ENCODE measurements at places on chromosomes 2 and 18. TPM values are rescaled to one million over a fixed set of nuclear protein-coding genes. Genes with fewer than 3 reads are reported as not detected.

- no peak for DNase-seq
Measured at GRCh38 chr2:44230378-44230777, 44.9 kb upstream of the SLC3A1 start.

GRCh38 chr2:128249555-128249954 is 69.1 kb downstream of the HS6ST1 start:
- DNase-seq, result no peak

DNA sequence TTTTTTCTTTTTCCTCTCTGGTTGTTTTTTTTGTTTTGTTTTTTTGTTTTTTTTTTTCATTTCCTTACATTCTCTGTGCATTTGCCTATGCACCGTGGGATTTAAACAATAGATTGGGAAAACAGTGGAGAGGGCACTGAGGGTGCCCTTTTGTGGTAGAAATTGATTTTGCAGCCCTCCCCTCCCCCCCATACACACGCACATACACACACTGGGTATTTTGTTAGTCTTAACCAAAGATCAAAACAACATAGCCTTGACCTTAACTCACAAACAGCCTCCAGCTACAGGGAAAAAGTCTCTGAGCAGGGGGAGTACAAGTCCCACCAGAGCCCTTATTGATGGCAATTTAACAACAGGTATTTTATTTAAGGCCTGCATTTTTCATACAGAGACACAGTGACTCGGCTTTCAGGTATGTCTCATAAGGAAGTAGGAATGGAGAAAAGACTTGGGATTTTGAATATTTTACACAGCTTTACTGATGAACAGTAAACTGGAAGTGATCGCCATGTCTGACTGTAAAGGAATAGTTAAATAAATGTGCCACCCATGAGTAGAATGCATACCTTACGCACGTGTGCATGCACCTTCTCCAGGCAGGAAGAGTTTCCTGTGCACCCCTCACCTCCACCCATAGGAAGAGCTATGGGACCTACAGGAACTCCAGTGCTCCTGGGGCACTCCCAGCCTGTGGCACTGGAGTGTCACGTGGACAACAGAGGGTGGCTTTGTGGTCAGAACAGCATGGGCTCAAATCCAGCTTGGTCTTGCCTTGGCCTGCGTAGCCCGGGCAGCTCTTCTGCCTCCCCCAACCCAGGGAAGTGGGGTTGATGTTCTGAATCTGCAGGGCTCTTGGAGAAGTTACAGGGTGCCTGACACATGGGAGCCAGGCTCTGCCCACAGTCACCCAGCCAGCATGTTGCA is 266.4 kb downstream of the ANAPC1 start:
- peak; percentile 26 for DNase-seq

DNA sequence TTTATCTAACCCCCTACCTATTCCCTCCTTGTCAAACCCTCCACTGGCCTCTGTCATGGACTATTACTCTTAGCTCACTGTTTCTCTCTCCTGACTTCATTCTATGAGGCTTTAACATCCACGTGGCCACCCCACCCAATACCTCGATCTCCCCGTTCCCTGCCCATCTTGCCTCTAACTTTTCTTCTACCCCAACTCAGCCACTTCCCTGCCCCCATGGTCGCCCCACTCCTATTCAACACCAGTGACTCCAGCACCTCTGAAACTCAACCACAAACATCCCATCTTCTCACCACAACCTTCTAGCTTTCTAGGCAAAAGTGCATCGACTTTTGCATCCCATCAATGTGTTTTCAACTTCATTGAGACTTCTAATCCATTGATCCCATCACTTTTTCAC is 94.2 kb upstream of the EPAS1 start:
- DNase-seq, result no peak

- DNase-seq, result no peak
Measured at GRCh38 chr2:2324565-2325101, 6.4 kb downstream of the MYT1L start.

- no peak for DNase-seq
Measured at GRCh38 chr2:173835726-173836125, 129.4 kb downstream of the SP3 start.

DNA sequence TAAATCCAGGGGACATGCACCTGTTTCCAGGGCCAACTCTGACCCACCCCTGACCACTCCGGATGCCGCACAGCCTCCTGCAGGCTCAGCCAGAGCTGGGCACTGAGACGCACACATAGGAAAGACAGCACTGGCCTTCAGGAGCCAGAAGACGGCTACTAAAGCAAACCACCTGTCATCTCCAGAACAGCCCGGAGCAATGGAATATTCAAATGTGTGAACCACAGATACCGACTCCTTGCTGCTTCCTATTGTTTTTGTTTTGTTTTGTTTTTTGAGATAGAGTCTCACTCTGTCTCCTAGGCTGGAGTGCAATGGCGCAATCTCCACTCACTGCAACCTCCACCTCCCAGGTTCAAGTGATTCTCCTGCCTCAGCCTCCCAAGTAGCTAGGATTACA is 94.0 kb downstream of the LAMA1 start:
- DNase-seq, result no peak

DNA sequence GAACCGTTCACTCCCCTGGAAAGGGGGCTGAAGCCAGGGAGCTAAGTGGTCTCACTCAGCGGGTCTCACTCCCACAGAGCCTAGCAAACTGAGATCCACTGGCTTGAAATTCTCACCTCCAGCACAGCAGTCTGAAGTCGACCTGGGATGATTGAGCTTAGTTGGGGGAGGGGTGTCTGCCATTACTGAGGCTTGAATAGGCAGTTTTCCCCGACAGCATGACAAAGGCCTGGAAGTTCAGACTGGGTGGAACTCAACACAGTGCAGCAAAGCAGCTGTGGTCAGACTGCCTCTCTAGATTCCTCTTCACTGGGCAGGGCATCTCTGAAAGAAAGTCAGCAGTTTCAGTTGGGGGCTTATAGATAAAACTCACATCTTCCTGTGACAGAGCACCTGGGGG is 292.5 kb downstream of the NUP35 start:
- DNase-seq, result no peak

- peak; percentile 53 for DNase-seq
Measured at GRCh38 chr2:96265349-96265839, 403 bp downstream of the TMEM127 start.

DNA sequence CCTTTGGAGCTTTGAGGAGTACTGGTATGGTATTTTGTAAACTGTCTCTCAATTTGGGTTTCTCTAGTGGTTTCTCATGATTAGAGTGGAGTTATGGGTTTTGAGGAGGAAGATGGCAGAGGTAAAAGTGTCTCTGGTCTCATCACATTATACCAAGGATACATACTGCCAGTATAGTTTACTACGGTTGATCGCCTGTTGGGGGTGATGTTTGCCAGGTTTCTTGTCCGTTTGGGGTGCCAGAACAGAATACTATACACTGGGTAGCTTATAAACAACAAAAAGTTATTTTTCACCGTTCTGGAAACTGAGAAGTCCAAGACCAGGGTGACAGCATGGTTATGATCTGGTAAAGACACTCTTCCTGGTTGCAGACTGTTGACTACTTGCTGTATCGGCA is 293.7 kb downstream of the NYAP2 start:
- DNase-seq, result no peak

DNA sequence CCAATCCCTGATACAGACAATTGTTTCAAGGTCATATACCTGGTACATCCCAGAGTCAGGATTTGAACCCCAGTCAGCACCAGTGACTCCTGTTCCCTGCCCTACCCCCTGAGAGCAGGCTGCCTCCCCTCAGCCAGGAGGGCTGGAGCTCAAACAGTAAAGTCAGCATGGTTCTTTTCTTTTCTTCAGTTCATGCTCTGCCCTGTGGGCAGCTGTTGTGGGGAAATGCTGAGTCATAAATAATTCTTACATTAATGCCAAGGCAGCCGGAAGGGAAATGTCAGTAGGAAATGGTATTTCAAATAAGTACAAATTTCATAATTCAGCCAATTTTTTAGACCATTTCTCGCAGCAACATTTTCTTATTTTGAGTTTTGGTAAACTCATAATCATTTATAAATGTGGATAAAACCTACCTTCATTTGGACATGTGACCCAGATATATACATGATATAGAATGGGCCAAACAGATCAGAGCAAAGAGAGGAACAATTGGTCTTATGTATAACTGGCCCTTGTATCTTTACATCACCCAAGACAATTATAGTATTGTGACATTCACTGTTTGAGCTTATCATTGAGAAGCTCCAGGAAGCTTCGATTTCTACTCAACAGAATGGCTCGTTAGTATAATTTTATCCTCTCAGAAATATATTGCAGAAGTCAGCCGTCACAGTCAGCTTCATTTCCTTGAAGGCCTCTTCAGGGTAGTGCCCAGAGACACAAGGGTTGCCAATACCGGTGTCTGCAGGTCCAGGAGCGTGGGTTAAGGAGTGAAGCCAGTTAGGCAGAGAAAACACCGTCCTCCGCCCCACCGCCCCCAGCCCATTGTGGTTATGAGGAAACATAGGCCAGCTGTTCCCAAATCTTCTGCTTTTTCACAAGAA is 28.0 kb upstream of the SCYGR1 start:
- peak; percentile 85 for DNase-seq

DNA sequence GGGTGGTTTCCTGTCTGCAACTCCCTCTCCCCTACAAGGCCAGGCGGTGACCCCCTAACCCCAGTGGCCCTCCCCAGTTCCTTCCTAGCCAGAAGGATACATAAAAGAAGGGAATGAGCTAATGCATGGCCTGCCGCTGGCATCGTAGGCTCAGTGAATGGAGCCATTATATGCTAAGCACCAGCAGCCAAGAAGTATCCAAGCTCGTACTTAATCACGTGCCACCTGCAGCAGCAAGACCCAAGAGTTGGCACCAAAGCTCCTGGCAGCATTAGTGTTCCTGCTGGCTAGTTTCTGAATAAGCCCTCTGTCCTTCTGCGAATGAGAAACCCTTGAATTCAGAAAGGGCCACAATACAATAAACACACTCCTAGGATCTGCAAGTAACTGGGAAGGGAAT is 4.3 kb downstream of the DBI start:
- DNase-seq, result no peak

- no peak for DNase-seq
Measured at GRCh38 chr18:8952174-8952573, 150.3 kb upstream of the NDUFV2 start.

- DNase-seq, result no peak
Measured at GRCh38 chr2:176914371-176914770, 298.2 kb upstream of the HNRNPA3 start.

- DNase-seq, result no peak
Measured at GRCh38 chr2:74307720-74308119, 35.5 kb downstream of the SLC4A5 start.

GRCh38 chr2:180208841-180209240 is 201.7 kb upstream of the CWC22 start:
- DNase-seq, result no peak

DNA sequence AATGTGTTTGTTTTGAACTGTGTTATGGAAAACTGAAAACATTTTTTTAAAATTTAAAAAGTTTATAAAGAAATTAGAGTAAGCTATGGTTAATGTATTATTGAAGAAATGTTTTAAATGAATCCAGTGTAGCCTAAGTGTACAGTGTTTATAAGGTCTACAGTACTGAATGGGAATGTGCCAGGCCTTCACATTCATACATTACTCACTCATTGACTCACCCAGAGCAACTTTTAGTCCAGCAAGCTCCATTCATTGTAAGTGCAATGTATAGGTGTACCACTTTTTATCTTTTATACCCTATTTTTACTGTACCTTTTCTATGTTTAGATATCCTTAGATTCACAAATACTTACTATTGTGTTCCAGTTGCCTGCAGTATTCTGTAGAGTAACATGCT is 215.1 kb upstream of the THUMPD2 start:
- DNase-seq, result no peak

GRCh38 chr18:5914951-5915350 is 19.6 kb upstream of the TMEM200C start:
- DNase-seq, result no peak

GRCh38 chr2:108927936-108928659 is 60.9 kb downstream of the EDAR start:
- peak; percentile 70 for DNase-seq

DNA sequence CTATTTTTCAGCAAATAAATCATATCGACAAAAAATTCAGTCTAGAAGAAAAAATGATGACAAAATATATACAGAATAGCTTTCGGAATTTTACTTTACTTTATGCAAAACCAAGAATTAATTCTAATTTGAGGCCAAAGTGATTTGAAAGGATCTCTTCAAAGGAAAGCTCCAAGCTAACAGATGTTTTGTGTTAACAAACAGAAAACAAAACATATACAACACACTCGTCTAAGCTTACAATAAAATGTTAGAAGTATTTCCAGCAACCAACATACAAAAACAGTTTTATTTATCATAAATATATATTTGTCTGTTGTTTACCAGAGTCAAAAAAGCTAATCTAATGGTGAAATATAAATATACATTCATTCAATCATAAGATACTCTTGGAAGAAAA is 118.1 kb upstream of the CHRNA1 start:
- no peak for DNase-seq

DNA sequence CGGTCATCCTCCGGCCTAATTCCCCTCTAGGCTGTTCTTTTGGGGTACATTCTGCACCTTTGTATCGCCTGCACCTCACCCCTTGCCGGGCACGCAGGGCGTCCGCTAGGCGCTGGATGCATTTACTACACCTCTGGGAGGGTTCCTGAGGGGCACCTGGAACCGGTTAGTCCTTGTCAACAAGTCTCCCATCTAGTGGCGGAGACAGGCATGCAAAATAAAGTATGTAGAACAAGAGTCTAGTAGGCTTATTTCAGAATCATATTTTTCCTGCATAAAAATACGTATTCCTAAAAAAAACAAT is 705 bp upstream of the TEX261 start:
- peak; percentile 26 for DNase-seq

- DNase-seq, result peak; percentile 26
Measured at GRCh38 chr2:9422321-9423099, 818 bp downstream of the ITGB1BP1 start.

TSPYL6 gene
- total RNA-seq, result not detected

GRHL1 gene
- 0.40 TPM for total RNA-seq

PTPN2 gene
- 14.4 TPM for total RNA-seq

NEUROD1 gene
- total RNA-seq, result not detected

FBXO41 gene
- total RNA-seq, result 0.22 TPM

ITGA4 gene
- 0.20 TPM for total RNA-seq

MC5R gene
- total RNA-seq, result not detected

ANKRD30BL gene
- total RNA-seq, result not detected

KYNU gene
- not detected for total RNA-seq

CERKL gene
- not detected for total RNA-seq

MYO7B gene
- under 0.01 TPM for total RNA-seq

PTPN4 gene
- total RNA-seq, result 22.7 TPM

LIPG gene
- total RNA-seq, result 6.1 TPM

ZNF407 gene
- 9.8 TPM for total RNA-seq
